ENCODE measurements at places on chromosomes 5 and 9. TPM values are rescaled to one million over a fixed set of nuclear protein-coding genes. Genes with fewer than 3 reads are reported as not detected.

Gene NDUFB6
- 70.3 TPM for total RNA-seq

GRCh38 chr5:169287529-169287928 lies 13.4 kb downstream of the SLIT3 start:
- no peak overlapping the region for H3K27ac ChIP-seq
- no peak for DNase-seq
- H3K27me3 ChIP-seq = no peaks in the 10 kb centered on the region
- H3K4me3 ChIP-seq = no peak overlapping the region

Gene TRIM36
- 0.22 TPM for total RNA-seq

- H3K4me3 ChIP-seq = no peak overlapping the region
- H3K27ac ChIP-seq = no peak overlapping the region
- no peaks in the 10 kb centered on the region for H3K27me3 ChIP-seq
- no peaks in the 10 kb centered on the region for H3K4me1 ChIP-seq
- no peak for DNase-seq
Observed at GRCh38 chr5:133938929-133939328, 29.5 kb downstream of the C5orf15 start.

DNA sequence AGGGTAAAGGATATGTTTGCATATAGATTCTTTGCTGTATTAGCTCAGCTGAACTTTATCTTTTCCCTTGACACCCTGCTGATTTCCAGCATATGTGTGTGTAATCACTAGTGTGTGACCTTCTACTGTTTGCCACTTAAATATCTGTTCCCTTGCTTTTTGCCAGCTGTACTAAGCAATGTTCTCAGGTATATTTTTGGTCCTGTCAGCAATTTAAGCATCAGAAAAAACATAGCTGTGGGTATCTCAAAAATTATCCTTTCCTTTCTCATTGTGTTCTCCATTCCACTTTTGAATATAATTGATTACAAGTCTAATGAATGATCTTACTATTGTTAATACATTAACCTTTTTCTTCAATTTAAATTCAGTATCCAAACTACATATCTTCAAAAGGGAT lies 59.2 kb upstream of the CDH10 start:
- no peak overlapping the region for H3K27ac ChIP-seq
- no peak overlapping the region for H3K4me3 ChIP-seq
- no peaks in the 10 kb centered on the region for H3K4me1 ChIP-seq
- DNase-seq = no peak
- no peaks in the 10 kb centered on the region for H3K27me3 ChIP-seq

DNA sequence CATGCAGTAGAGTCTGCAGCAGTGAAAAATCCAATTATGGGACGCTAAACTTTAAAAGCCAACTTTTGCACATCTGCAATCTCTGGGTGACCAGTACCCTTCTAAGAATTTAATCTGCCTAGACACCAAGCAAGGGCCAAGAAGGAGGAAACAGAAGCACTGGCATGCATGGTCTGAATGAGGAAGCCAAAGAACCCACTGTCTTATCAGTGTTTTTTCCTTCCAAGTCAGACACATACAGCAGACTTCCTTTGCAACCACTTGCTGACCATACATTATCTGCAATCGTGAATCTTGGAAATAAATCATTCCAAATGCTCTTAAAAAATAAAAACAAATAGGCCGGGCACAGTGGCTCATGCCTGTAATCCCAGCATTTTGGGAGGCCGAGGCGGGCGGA lies 65.9 kb downstream of the DEPDC1B start:
- H3K27ac ChIP-seq = no peak overlapping the region
- H3K4me1 ChIP-seq = no peaks in the 10 kb centered on the region

Gene ADAMTS19
- total RNA-seq = not detected

Gene GABBR2
- total RNA-seq = not detected

DNA sequence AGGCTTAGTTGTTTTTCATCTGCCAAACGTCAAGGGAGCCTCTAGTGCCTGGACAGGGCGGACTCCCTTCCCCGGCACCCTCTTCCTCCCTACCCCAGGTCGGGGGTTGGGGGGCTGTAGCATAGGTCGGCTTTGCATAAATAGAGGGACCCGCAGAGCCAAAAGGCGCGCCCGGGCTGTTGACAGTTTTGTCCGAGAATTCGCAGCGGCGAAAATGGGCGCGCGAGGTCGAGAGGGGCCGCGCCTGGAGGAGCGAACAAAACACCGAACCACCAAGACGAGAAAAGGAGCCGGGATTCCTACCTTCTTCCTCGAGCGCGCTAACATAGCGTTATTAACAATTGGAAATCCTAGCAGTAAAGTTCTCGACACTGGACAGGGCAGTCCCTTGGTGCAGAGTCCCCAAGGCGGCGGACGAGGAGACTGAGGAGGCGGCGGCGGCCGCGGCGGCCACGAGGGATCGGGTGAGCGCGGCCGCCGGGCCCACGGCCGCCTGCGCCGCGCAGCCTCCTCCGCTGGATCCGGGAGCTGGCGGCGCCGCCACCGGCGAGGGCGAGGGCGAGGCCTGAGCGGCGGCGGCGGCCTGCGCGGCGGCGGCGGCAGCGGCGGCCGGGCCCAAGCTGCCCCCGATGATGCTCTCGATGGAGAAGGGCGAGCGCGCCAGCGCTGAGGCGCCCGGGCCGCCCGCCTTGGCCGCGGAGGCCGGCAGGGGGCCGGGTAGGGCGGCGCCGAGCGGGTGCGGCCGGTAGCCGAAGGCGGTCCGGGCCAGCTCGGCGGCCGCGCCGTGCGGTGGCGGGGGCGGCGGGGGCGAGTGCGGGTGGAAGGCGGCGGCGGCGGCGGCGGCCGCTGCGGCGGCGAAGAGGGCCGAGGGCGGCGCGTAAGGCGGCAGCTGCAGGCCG lies 1.7 kb downstream of the FOXD1 start:
- H3K4me1 ChIP-seq = peaks cover 13% of the 10 kb centered on the region
- no peaks in the 10 kb centered on the region for H3K27me3 ChIP-seq
- H3K4me3 ChIP-seq = peak overlapping the region; percentile 66

GRCh38 chr5:76657091-76657490 lies 33.9 kb upstream of the F2RL2 start:
- no peak overlapping the region for H3K4me3 ChIP-seq
- no peak overlapping the region for H3K27ac ChIP-seq
- DNase-seq = no peak
- peaks cover 11% of the 10 kb centered on the region for H3K4me1 ChIP-seq

DNA sequence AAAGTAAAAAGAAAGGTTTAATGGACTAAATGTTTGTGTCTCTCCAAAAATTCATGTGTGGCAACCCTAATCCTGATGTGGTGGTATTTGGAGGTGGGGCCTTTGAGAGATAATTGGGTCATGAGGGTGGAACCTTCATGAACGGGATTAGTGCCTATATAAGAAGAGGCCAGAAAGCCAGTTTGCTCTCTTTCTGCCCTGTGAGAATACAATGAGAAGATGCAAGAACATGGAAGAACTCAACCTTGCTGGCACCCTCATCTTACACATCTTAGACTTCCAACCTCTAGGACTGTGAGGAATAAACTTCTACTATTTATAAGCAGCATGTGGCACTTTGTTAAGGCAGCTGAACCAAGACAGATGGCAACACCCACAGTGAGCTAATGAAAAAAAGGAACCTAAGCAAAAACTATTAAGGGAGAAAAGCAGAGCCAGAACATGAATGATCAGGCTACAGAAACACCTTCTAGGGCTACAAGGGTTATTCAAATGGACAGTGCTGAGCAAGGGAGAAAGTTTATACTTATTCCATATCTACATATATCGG lies 159.5 kb downstream of the PLK2 start:
- H3K27me3 ChIP-seq = no peaks in the 10 kb centered on the region
- no peak overlapping the region for H3K27ac ChIP-seq
- no peak for DNase-seq
- H3K36me3 ChIP-seq = no peaks in the 10 kb centered on the region

GRCh38 chr9:128370367-128370751 lies 815 bp upstream of the URM1 start:
- H3K4me3 ChIP-seq = peak overlapping the region; percentile 67
- no peak for DNase-seq
- peaks cover 9% of the 10 kb centered on the region for H3K36me3 ChIP-seq
- H3K27me3 ChIP-seq = no peaks in the 10 kb centered on the region
- H3K27ac ChIP-seq = peak overlapping the region; percentile 46

Gene HSPA5
- 50.3 TPM for total RNA-seq

Gene PCDHGA6
- 1.4 TPM for total RNA-seq

GRCh38 chr5:88673253-88674105 lies 209.5 kb downstream of the MEF2C start:
- no peaks in the 10 kb centered on the region for H3K36me3 ChIP-seq
- no peak for DNase-seq
- H3K27ac ChIP-seq = no peak overlapping the region

Gene CDH18
- total RNA-seq = not detected

Gene KCTD16
- under 0.01 TPM for total RNA-seq

- H3K36me3 ChIP-seq = peaks cover 13% of the 10 kb centered on the region
- H3K4me3 ChIP-seq = peak overlapping the region; percentile 52
- H3K27me3 ChIP-seq = no peaks in the 10 kb centered on the region
- H3K27ac ChIP-seq = no peak overlapping the region
- peaks cover 56% of the 10 kb centered on the region for H3K4me1 ChIP-seq
Observed at GRCh38 chr5:176535101-176535663, 2.0 kb downstream of the RNF44 start.

DNA sequence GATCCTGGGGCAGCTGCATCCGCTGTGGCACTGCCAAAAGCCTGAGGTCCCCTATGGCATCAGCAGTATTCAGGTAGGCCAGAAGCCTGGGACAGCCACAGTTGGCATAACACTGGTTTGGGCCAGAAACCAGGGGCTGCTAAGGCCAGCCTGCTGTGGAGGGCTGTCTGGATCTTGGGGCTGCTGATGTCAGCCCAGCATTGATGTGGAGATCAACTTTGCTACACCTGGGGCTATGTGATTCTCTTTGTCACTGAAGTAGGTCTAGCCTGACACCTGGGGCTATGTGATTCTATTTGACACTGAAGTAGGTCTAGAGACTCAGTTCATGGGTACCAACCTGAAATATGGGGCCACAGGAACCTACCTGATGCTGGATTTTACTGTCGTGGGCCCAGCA lies 411.5 kb downstream of the RASEF start:
- H3K27me3 ChIP-seq = no peaks in the 10 kb centered on the region
- no peak overlapping the region for H3K27ac ChIP-seq
- H3K4me3 ChIP-seq = no peak overlapping the region
- no peaks in the 10 kb centered on the region for H3K4me1 ChIP-seq
- no peaks in the 10 kb centered on the region for H3K36me3 ChIP-seq

DNA sequence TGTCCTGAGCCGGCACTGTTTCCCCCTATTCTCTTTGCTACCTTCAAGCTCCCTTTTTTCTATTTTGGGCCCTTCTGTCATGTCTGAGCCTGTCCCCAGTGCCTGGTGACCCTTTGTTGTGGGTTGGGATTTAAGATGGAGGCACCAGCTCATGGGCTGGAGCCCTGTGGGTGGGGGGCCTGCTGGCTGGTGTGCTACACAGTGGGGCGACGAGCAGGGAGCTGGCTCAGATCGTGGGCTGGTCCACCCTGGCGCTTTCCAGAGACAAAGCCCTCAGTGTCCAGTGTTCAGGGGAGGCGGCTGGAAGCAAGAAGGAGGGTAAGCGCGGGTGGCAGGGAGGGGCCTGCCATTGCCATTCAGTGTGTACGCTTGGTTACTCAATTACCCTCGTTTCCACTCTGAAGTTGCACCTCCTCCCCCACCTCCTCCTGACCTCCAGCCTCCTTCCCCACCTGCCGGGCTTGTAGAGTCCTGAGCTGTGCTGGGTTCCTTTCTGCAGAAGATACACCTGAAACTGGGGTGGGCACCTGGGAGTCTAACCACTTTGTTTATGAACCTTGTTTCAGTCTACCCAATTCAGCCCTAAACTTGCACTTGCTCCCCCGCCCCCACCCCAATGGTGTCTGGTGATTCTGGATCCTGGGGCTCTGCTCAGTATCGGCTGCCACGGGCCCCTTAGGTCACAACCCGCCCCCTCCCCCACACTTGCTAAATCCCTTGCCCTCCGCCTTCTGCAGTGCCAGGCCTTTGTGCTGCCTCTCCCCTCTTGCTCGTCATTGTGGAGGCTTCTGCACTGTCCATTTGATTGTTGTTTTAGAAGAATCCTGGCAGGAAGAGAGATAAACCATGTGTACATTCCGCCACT lies 49.9 kb downstream of the MVB12B start:
- DNase-seq = no peak
- H3K4me1 ChIP-seq = peaks cover 68% of the 10 kb centered on the region
- 0 out of 2 replicates have a peak, but pooled peaks cover 3% of the 10 kb centered on the region for H3K27me3 ChIP-seq
- H3K4me3 ChIP-seq = no peak overlapping the region
- peak overlapping the region; percentile 63 for H3K27ac ChIP-seq
- no peaks in the 10 kb centered on the region for H3K36me3 ChIP-seq

GRCh38 chr9:68950188-68950587 lies 63.7 kb downstream of the PRKACG start:
- no peak overlapping the region for H3K4me3 ChIP-seq
- no peaks in the 10 kb centered on the region for H3K36me3 ChIP-seq
- no peak overlapping the region for H3K27ac ChIP-seq
- no peak for DNase-seq
- no peaks in the 10 kb centered on the region for H3K4me1 ChIP-seq

DNA sequence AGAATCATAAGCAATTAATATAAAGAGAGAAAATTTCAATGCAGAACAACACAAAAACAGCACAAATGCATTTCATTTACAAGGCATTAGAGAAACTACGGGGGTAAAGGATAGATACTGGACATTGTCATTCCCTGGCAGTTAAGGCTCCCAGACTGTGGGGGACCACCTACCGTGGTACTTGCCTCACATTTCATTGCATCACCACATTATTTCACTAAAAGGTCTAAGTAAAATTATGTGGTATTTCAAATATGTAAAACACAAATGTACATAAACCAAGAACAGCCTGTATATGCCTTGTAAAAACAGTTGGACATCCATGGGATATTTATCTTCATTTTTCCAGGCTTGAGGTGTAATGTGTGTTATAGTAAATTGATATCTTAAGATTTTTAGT lies 571.2 kb upstream of the ZNF462 start:
- no peaks in the 10 kb centered on the region for H3K27me3 ChIP-seq
- H3K36me3 ChIP-seq = peaks cover 35% of the 10 kb centered on the region

Gene DMGDH
- not detected for total RNA-seq

All from SJSA1 (cell line).